ENCODE measurements at places on chromosomes 1 and 21. TPM values are rescaled to one million over a fixed set of nuclear protein-coding genes. Genes with fewer than 3 reads are reported as not detected.

GRCh38 chr1:113423826-113424225, 33.5 kb downstream of the MAGI3 start:
- DNase-seq = no peak

DNA sequence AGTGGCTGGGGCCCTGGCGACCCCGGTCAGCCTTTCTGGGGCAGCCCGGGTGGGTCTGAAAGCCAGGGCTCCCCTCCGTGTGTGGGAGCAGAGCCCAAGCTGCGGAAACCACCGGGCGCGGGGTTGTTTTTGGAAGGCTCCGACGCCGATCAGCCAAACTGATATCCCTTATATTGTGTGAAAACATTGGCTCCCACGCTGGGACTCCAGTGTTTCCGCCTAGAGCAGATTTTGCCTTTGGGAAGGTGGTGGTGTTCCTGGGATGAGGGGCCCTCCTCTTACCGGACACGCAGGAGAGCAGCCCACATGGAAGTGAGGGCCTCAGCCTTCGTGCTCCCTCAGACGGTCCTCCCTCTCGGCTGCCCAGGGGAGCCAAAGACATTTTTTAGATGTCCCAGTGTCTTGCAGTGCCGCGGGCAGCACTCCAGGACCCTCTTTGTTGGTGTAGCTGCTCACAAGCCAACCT, 54.3 kb downstream of the NGF start:
- no peak for DNase-seq

DNA sequence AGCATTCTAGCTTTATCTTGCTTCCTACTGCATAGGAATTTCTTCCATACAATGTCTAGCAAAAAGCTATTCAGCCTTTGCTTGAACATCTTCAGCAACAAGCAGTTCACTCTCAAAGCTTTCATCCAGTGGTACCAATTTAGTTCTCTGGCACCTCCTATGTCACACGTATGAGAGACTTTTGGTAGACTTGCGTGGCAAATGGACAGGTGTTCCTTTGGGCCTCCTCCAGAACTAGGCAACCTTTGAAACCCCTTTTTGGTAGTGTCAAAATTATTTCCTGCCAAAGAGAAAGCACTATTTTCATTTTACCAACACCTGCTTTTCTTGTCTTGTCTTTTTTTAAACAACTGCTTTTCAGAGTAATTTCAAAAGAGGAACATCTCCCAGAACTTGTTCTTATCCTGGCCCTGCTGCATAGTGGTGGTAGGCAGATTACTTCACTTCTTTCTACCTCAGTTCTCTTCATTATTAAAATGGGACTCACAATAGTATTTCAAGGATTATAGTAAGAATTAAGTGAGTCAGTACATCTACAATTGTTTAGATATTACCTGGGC, 122.4 kb downstream of the MAST2 start:
- DNase-seq = no peak

- peak; percentile 73 for DNase-seq
Observed at GRCh38 chr1:36553591-36554322, 71.0 kb upstream of the CSF3R start.

GRCh38 chr1:163558162-163558561, 236.4 kb downstream of the NUF2 start:
- no peak for DNase-seq

- DNase-seq = no peak
Observed at GRCh38 chr1:227739636-227740035, 4.4 kb downstream of the SNAP47 start.

- no peak for DNase-seq
Observed at GRCh38 chr1:201456499-201457309, 12.3 kb downstream of the PHLDA3 start.

- DNase-seq = no peak
Observed at GRCh38 chr1:61852670-61853015, 110.4 kb downstream of the PATJ start.

Gene GDAP2
- polyA plus RNA-seq = 7.7 TPM

Data from B cell (primary cell).